Left renal pelvis (tissue), 4 donors: ENCODE measurements at places on chromosomes 12 and 14.
A peak's percentile ranks its signal among the peaks of the same experiment; 100 is the strongest.

GRCh38 chr12:98371419-98371818 lies 144.0 kb upstream of the TMPO start:
- DNase-seq = no peak

DNA sequence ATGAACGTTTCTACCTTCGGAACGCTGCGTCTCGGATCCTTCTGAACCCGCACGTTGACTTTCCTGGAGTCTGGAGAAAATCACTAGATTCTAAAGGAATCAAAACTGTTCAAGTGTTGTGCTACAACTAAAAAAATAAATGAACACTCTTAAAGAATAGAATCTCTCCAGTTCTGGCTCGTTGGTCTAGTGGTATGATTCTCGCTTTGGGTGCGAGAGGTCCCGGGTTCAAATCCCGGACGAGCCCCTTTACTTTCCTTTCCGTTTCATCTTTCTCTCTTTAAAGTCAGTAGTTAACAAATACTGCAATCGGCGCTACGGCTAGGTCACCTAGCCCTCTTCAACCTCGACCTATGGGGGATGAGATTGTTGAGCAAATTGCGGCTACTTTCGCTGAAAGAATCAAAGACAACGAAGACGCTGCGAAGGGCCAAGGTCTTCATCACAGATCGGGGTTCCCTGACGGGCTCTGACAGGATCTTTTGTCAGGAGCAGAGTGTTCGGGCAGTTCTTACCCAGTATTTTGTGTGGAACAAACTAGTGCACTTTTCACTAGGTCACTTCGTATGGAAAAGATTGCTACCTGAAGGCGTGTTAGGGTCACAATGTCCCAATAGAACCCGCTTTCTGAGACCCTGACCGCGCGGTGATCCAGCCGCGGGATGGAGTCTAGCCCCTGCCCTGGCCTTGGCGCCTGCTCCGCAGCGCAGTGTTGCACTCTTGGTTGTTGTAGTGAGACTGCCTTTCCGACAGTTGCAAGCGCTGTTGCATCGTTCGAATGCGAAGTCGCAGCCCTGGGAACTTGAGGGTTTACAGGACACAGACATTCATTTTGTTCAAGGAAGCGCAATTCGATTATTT lies 8.4 kb downstream of the OR6S1 start:
- no peak for DNase-seq

- DNase-seq = no peak
Observed at GRCh38 chr12:63849641-63850040, 5.1 kb downstream of the SRGAP1 start.

DNA sequence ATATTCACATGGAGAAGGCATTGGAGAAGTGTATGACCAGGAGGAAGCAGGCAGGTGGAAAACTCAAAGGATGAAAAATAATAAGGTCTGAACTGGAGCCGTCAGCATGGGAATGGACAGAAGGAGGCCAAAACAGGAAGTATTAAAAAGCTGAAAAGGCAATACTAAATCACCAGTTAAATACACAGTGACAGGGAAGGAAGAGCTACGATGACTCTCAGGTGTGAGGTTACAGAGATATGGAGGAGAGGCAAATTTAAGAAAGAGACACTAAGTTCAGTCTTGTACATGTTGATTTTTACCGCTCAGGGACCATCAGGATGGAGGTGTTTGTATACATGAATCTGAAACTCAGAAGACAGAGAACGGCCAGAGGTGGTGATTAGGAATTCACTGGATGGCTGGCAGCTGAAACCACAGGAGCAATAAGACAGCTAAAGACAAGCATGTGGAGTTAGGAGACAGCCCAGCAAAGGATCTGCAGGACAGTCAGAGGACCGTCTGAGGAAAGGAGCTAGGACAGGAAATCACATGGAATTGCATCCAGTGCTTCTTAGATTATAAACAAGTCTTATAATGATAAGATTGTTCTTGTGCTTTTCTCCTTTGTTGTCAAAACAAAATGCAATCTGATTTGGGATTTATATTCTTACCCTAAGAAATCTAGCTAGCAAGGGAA lies 33.9 kb upstream of the CDKN3 start:
- DNase-seq = no peak

DNA sequence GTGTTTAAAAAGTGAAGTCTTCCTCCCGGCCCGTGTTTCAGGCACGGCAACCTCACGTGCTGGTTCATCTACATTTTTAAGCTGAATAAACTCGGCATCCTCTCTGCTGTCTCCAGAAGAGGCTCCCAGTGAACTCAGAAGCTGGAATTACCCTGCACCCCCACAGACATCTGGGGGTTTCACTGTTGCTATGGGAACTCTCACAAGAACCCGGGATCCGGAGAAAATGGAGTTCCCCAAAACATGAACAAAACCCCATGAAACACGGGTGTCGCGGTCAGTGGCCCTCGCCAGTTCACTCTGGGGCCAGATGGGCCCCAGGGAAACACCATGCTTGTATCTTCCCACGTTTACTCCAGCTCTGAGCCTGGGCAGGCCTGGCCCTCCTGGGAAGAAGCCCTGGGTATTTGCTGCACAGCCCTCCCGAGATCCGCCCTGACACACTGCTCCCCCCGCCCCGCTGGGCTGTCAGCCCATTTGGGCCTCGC lies 143.7 kb downstream of the PIWIL1 start:
- no peak for DNase-seq

DNA sequence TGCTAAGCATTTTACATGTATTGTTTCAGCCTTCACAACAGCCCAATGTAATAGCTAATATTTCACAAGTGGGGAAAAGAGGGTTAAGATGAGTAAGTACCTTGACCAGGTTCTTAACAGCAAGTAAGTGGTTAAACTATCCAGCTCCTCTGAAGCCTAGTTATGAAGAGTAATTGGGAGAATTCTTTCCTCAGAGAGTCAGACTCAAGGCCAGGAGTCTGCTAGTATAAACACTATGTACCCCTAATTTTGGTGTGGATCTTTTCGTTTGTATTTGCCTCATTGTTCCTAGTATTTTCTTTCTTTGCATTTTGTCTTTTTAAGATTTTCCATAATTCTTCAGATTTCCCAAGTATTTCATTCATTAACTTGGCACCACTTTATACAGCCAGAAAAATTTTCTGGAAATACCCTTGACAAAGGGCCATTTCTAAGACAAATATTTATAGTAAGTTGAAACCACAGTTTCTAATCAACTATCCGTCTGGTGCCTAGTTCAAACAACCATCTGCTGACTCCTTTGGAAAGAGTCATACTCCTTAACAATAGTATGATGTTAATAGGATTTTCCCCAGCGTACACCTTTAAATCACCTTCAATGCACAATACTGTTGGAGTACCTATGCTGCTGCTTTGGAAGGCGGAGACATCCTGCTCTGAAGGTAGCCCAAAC lies 81.2 kb downstream of the SCAF11 start:
- no peak for DNase-seq

DNA sequence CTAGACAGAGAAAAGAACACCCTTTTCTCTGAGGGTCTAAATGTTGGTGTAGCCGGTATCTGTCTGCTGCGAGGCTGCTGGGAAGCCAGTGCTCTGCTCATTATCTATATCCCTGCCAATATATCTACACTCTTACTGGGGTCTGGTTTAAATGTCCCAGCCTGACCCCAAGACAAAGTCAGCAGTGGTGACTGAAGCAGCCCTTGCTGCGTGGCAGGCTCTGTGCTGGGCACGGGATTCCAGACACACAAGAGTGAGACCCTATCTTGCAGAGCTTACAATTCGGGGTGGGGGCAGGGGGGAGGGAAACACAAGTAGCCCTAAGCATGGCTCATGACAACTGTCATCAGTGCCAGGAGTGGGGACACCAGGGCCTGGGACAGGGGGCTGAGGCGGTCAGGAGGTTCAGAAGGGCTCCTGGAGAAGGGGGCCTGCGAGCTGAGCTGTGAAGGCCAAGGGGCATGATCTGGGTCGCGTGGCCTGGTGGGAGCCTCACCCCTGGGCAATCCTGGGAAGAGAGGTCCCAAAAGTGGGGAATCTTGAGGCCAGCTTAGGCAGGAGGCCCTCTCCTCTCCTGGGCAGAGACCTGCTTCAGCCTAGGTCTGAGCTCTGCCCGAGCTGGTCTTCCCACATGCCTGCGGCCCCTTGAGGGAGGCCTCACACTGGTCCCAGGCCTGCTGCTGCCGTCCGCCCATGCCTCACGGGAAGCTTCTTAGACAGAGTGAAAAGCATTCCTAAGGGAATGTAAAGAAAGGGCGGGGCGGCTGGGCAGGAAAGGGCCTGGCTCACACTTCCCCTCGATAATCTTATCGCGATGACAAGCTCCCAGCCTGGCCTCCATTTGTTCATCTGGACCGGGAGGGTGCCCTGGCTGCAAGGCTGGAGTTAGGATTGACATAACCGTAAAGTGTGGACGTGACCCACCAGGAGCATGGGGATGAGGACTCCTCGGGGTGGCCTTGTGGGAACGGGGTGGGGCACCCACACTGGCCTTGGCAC lies 7.3 kb upstream of the RCOR1 start:
- no peak for DNase-seq

DNA sequence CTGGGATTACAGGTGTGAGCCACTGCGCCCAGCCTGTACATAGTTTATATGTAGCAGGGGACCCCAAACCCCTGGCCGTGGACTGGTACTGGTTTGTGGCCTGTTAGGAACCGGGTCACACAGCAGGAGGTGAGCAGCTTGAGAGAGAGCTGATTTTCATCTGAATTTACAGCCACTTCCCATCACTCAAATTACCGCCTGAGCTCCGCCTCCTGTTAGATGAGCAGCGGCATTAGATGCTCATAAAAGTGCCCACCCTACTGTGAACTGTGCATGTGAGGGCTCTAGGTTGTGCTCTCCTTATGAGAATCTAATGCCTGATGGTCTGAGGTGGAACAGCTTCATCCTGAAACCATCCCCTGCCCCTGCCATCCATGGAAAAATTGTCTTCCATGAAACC lies 119.3 kb downstream of the NTN4 start:
- no peak for DNase-seq

- no peak for DNase-seq
Observed at GRCh38 chr14:91987192-91987591, 39.7 kb upstream of the FBLN5 start.

GRCh38 chr12:24591715-24592440 lies 357.0 kb downstream of the BCAT1 start:
- DNase-seq = no peak

- DNase-seq = peak; percentile 47
Observed at GRCh38 chr12:108950991-108951739, 69.7 kb downstream of the SVOP start.

GRCh38 chr12:84305144-84305543 lies 607.5 kb downstream of the SLC6A15 start:
- no peak for DNase-seq

- DNase-seq = no peak
Observed at GRCh38 chr12:101480849-101481248, 5.7 kb downstream of the SPIC start.

- no peak for DNase-seq
Observed at GRCh38 chr12:103268831-103269514, 226.8 kb downstream of the C12orf42 start.

GRCh38 chr12:124979568-124979967 lies 9.4 kb downstream of the DHX37 start:
- no peak for DNase-seq

DNA sequence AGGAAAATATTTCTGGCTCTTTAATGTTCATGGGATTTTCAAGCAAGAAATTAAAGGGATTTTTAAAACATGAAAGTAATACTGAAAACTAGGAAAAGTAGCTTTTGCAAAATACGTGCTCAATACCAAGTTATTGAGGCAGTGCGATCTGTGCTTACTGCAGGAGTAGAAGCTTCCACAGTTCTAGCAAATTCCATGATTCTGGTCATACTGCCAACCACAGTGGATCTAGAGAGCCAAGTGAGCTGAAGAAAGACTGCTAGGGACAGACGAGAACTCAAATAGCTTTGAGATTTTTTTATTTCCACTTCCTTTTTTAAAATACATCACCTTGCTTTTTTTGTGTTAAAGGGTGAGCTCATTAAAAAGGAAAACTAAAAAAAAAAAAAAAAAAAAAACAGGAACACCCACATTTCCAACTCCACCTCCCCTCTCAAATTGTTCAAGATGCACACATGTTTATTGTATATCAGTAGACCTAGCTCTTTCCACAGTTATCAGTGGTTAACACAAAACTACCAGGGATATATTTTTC lies 26.2 kb downstream of the EGLN3 start:
- no peak for DNase-seq

DNA sequence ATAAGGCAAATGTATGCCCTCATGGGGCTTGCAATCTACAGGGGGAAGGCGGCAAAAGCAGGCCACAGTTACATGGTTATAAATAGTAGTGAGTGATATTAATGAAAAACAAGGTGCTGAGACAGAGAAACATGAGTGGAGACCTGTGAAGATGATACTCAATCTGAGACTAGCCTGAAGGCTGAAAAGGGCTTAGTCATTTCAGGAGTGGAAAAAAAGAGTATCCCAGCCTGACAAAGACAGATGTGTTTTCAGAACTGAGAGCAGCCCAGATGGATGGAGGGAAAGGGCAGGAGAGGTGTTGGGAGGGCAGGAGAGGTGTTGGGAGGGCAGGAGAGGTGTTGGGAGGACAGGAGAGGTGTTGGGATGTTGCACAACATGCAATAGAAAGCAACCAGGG lies 181.9 kb downstream of the C12orf42 start:
- DNase-seq = no peak

DNA sequence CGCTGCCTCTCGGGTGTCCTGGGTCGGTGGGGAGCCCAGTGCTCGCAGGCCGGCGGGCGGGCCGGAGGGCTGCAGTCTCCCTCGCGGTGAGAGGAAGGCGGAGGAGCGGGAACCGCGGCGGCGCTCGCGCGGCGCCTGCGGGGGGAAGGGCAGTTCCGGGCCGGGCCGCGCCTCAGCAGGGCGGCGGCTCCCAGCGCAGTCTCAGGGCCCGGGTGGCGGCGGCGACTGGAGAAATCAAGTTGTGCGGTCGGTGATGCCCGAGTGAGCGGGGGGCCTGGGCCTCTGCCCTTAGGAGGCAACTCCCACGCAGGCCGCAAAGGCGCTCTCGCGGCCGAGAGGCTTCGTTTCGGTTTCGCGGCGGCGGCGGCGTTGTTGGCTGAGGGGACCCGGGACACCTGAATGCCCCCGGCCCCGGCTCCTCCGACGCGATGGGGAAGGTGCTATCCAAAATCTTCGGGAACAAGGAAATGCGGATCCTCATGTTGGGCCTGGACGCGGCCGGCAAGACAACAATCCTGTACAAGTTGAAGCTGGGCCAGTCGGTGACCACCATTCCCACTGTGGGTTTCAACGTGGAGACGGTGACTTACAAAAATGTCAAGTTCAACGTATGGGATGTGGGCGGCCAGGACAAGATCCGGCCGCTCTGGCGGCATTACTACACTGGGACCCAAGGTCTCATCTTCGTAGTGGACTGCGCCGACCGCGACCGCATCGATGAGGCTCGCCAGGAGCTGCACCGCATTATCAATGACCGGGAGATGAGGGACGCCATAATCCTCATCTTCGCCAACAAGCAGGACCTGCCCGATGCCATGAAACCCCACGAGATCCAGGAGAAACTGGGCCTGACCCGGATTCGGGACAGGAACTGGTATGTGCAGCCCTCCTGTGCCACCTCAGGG lies 679 bp downstream of the ARF6 start:
- no peak for DNase-seq
